Activated CD8-positive, alpha-beta T cell treated with anti-CD3 and anti-CD28 coated beads for 36 hours (primary cell): ENCODE measurements at places on chromosomes 16 and 17. TPM values are rescaled to one million over a fixed set of nuclear protein-coding genes. Genes with fewer than 3 reads are reported as not detected.

The KRT36 gene
- not detected for total RNA-seq

The RND2 gene
- not detected for total RNA-seq

- DNase-seq, result no peak
These were observed 1.3 kb downstream of the GPATCH8 start for GRCh38 chr17:44501866-44502375.

DNA sequence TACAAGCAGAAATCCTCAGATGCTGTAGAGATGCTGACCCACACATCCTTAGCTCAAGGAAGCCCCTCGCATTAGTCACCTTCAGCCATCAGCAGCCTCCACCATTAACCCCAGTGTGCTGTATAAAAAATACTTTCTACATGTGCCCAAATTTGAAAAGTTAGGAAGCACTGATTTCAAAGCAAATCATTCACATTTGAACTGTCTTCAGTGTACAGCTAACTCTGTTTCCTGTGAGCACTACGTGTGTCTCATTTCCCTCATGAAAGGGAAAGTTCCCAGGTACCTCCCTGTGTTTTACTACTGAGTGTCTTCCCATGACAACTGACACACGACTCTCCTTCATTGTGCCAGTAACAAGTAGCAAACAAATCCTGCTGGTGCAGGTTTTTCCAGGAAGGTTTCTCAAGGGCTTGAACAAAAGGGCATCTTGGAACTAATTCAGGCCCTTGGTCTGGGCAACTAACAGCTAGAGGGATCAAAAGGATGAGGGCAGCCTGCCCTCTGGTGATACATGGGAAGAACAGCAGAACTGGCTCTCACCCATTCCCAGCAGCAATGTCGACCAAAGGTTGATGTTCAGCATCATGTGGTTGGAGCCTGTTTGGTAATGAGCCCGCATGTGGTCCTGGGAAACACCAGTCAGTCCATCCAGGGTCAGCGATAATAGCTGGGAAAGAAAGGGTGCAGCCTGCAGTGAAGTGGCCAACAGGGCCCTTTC is 4.0 kb downstream of the SLC35B1 start:
- peak; percentile 30 for DNase-seq

The RPL13 gene
- 3,056 TPM for total RNA-seq
